Right ventricle myocardium superior (tissue), 1 donor: ENCODE measurements at places on chromosomes 12 and 14. TPM values are rescaled to one million over a fixed set of nuclear protein-coding genes. Genes with fewer than 3 reads are reported as not detected.

PTPRQ gene
- total RNA-seq = 0.13 TPM

GRCh38 chr14:104115691-104116287 lies 22.6 kb upstream of the KIF26A start:
- no peak for DNase-seq

DNA sequence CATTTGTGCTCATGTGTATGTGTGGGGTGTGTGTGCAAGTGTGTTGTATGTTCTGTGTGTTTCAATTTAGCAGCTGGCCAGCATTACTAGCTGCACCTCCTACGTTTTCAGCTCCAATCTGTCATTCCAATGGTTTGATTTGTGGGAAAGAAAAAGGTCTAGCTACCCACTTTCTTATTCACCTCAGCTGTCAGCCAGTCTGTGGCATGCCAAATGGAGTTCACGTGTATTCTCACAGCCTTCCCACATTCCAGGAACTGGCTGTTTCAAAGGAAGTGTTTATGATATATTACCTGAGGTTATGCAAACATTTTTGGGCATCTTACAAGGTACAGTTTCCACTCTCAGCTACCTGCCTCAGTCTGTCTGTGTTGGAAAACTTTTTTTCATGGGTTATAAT lies 220.2 kb upstream of the CPNE8 start:
- no peak for DNase-seq

GPR68 gene
- total RNA-seq = 0.13 TPM

GRCh38 chr12:47361389-47362021 lies 281.7 kb upstream of the AMIGO2 start:
- DNase-seq = no peak

GRCh38 chr12:127787544-127787943 lies 479.4 kb upstream of the TMEM132C start:
- DNase-seq = no peak

GRCh38 chr14:98580131-98580678 lies 691.8 kb downstream of the BCL11B start:
- DNase-seq = no peak

DNA sequence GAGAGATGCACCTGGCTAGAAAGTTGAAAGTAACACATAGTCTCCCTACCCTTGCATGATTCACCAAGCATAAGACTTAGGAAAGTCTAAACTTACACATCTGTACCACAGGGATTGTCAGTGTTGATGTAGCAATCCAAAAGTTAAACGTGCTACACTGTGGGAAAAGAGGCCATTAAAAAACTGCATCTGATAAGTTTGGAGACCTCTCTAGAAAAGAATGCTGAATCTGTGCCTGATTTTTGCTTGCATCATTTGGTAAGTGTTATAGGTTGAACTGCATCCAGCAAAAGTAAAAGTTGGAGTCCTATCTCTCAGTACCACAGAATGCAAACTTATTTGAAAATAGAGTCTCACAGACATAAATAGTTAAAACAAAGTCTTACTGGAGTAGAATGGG lies 126.6 kb downstream of the SLC6A15 start:
- no peak for DNase-seq
